Stimulated activated CD8-positive, alpha-beta memory T cell treated with anti-CD3 and anti-CD28 coated beads, Interleukin-4, amount 100 ng/mL, for 4 hours (primary cell): ENCODE measurements at places on chromosomes 11 and 22.

DNA sequence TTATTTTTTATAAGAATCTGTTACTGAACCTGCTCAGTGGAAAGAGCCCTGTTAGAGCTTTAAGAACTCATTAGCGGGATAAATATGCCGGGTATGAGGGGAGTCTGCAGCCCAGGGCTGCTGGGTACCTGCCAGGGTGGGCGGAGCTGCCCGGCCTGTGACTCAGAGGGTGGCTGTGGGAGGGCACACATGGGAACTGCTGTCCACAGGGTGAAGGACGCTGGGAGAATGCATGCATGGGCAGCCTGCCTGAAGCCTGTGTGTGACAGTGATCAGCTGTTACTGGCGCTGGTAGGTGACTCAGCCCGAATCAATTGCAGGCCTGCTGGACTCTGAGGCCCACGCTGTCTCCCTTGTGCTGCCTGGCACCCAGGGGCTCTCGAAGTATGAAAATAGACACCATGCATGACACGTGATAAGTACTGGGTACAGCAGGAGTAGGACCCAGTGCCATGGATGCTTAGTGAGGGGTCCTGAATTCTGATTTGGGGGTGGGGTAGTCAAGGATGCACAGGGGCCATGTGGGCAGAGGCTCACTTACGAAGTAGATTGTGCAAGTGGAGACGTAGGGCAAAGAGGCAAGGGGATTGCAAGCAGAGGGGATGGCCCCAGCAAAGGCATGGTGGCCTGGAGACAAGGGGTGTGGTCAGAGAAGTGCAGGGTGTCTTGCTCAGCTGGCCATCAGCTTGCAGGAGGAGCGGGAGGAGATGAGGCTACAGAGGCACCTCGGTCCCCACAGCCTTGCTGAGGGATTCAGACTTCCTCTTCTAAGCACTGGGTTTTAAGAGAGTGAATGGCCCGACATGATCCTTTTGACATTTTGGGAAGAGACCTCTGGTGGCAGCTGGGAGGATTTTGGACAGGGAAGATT lies 36.5 kb downstream of the GRIK4 start:
- DNase-seq, result no peak

DNA sequence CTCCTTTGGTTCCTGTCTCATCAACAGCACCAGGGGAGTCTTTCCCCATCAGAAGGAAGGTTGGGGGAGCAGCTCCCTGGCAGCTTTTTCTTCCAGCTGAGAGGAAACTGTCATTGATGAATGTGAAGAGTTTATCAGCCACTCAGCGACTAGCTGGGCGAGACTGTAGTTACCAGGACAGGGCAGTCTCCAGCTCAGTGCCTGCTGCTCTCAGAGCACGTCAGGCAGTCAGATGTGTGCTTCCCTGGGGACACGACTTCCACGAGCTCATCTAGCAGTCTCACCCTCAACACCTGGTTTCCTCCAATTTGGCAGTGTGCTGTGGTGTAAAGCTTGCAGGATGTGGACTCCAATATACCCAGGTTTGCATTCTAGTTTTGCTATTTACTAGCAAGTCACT lies 12.5 kb upstream of the C1QTNF4 start:
- no peak for DNase-seq

- peak; percentile 54 for DNase-seq
These were observed 13.1 kb upstream of the RPS19BP1 start for GRCh38 chr22:39545386-39546365.

GRCh38 chr22:26994801-26995200 lies 337.4 kb downstream of the MIAT start:
- DNase-seq, result no peak

DNA sequence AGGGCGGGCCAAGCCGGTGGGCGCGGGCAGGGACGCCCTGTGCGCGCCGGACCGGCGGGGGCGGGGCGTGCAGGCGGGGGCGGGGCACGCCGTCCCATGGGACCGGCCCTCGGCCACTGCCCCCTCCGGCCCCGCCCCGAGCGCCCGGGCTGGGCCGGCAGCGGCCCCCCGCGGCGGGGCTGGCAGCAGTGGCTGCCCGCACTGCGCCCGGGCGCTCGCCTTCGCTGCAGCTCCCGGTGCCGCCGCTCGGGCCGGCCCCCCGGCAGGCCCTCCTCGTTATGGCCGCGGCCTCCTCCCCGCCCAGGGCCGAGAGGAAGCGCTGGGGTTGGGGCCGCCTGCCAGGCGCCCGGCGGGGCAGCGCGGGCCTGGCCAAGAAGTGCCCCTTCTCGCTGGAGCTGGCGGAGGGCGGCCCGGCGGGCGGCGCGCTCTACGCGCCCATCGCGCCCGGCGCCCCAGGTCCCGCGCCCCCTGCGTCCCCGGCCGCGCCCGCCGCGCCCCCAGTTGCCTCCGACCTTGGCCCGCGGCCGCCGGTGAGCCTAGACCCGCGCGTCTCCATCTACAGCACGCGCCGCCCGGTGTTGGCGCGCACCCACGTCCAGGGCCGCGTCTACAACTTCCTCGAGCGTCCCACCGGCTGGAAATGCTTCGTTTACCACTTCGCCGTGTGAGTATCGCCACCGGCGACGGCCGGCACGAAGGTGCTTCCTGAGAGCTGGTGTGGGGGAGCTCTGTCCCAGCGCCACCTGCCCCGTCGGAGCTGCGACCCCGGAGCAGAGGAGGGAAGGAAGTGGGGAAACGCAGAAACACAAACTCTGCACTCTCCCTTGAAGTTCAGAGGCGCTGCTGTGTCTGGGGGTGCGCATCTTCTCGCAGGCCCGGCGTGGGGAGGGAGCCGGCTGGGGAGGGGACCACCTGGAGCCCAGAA lies at the start of gene KCNQ1:
KCNQ1 (plus strand) TSS at position 188 of the 925 bp plus-strand sequence; CDS start at position 279, 91 bp downstream.
- no peak for DNase-seq
